Uterus (tissue), 4 donors: ENCODE measurements at places on chromosomes 7 and 10.

GRCh38 chr7:93933156-93933555 lies 11.6 kb downstream of the GNG11 start:
- no peak for DNase-seq

DNA sequence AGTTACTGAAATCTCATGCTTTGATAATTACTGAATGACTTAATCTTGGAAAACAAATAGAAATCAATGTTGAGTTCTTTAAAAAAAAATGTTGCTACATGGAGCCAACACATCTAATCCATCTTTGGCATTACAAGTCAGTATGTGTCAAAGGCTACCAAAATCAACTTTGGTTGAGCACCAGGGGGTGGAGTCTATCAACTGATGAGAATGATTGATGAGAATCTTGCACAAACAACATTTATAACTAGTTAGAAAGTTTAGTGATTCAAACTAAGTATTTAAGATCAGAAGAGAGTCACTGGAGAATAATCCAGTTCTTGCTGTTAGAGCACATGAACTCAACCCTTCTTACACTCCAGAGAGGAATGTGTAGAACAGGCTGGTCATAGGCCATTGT lies 70.5 kb upstream of the LRRC17 start:
- no peak for DNase-seq

DNA sequence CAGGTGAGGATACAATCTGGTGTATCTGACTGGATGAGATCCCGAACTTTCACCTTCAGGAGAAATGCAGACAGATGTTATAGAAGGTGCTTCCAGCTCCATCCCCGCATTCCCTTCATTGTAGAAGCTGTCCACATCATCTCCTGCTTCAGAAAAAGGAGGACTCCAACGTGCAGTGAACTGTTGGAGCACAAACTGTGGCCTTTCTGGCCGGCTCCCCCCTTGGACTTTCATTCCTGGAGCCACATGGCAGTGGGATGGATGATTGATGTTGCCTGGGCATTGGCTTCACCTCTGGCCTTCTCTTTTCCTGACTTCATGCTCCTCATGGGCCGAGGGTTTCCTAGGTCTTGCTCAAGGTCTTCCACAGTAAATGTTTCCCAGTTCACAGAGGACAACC lies 29.6 kb upstream of the ZNF273 start:
- no peak for DNase-seq

DNA sequence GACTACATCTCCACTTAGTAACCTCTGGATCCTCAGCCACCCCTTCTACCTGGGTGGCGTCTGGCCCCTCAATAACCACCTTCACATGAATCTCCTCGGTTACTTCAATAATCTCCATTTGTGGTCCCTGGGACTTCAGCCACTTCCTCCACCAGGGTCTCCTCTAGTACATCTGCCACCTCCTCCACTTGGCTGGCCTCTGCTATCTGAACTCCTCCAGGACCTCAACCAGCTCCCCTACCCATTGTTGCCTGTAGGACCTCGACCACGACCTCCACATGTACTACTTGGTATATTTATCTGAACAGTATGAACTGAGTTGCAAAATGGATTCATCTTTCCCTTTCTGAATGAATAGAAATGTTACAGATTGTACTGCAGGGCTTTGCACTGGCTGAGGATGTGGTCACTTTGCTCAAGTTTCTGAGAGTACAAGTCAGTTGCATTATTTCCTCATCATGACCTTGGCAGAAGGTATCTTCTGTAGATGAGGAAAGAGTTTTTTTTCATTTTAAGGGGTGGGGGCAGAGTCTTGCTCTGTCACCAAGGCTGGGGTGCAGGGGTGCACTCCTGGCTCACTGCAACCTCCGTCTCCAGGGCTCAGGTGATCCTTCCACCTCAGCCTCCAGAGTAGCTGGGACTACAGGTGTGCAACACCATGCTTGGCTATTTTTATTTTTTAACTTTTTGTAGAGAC lies 36.0 kb downstream of the MAT1A start:
- DNase-seq: no peak

- DNase-seq: no peak
Measured at GRCh38 chr7:44307301-44307900, 18.0 kb downstream of the CAMK2B start.

DNA sequence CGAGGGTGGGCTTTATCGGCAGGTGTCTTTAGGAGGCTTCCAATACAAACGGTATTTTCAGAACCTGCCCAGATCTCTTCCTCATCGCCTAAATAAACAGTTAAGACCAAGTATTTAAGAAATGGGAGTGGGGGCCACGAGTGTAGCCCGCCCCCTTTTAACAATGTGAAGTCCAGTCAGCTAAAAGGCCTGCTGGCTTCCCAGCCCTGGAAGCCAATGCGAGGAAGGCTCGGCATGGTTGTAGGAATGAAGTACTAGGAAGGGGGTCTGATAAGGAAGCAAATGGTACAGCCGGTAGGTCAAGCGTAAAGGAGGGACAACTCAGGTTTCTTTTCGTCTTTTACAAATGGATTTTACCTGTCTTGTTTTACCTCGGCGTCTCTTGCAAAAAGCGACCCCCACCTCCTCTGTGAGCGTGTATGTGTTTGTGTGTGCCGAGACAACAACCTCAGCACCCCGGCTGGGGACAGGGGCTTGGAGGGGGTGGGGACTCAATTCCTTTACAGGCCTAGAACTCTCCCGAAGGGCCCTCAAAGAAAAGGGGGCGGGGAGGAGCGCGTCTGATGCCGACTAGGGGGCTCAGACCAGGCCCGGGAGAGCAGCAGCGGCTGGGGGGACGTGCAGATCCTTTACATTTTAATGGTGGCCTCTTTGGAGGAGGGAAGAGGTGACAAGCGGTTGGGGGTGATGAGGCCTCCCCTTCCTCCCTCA lies 147.6 kb downstream of the GPR85 start:
- peak; percentile 24 for DNase-seq

- no peak for DNase-seq
Measured at GRCh38 chr7:90610105-90610504, 14.0 kb downstream of the CDK14 start.

GRCh38 chr10:96025566-96025965 lies 17.8 kb upstream of the CCNJ start:
- DNase-seq: no peak

GRCh38 chr7:36621396-36621795 lies 102.9 kb downstream of the AOAH start:
- DNase-seq: no peak

DNA sequence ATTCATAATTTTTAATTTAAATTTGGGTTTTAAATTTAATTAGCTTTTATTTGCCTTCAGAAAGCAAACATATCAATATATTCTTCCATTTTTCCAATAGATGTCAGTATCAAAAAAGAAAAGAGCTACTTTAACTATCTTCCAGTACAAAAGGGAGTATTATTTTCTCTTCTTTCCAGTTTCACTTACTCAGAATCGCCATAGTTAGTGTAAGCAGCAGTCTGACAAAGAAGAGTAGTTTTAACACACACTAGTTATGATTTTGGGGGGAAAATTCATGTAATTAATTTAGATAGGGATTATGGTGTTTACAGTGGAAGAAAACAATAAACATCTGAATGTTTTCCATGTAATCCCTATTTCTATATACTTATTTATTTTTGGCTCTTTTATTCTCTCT lies 272.6 kb upstream of the DGKB start:
- DNase-seq: no peak

DNA sequence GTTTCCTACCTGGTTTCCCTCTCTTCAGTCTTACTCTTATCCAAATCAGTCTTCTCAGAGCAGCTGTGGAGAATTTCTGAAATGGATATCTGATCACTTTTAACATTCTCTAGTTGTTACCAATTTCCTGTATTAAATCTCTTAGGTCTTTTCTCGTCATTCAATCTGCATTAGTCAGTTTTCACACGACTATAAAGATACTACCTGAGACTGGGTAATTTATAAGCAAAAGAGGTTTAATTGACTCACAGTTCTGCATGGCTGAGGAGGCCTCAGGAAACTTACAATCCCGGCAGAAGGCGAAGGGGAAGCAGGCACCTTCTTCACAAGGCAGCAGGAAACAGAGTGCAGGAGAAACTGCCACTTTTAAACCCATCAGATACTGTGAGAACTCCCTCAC lies 444.8 kb downstream of the GATA3 start:
- DNase-seq: no peak
